ENCODE measurements at places on chromosomes 2 and 18.

- no peak for DNase-seq
Measured at GRCh38 chr2:199814101-199814816, 36.7 kb downstream of the FTCDNL1 start.

- DNase-seq = no peak
Measured at GRCh38 chr18:48929941-48930713, 20.6 kb downstream of the SMAD7 start.

DNA sequence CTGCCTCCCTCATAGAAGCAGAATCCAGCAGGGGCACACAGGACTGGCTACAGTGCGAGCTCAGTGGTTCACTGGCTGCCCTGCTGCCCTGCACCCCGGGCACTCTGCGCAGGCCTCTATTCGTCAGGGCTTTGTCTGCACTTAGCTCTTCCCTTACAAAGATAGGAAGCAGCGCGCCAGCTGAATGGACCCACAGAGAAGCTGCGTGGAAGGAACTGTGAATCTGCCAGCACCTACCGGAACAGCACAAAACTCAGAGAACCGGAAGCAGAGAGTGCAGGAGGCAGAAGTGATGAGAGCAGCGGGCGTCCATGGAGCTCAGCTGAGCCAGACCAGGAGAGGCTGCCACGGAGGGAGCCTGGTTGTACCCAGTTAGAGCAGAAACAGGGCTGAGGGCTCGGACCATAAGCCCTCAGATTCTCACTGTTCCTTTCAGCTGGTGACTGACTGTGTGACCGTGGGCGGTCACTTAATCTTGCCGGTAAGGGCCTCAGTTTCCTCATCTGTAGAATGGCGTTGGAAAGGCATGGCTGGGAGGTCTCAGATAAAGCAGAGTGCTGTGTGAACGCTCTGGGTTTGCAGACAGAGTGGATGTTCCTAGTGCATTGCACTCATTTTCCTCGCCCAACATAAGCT is 23.1 kb upstream of the SLC66A3 start:
- DNase-seq = no peak

DNA sequence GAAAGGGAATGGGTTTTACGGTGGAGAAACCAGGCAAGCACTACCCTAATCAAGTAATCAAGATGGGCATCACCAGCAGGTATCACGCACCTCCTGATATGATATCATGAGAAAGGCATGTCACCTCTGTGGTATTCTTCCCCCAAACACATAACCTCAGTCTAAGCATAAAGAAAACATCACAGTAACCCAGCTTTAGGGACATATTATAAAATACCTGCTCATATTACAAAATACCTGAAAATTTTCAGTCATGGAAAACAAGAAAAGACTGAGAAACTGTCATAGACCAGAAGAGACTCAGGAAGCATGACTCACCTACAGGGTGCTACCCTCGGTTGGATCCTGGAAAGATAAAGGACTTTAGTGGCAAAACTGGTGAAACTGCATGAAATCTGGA is 30.5 kb downstream of the GCKR start:
- no peak for DNase-seq

DNA sequence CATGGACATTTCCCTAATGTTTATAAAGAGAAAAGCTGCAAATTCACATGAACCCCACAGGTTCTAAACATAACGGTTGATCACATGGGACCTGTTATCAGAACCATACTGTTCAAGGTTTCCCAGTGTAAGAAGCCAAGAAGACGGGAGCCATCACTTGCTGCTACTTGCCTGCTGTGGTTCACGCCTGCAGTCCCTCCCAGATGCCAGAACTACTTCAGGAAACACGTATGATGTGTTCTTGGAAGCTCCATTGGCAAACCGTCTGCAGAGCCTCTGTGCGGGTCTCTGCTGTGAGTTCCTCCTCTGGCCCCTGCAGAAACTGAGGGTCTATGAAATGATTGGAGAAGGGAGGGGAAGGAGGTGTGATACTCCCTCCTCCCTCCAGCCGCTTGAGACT is 75.2 kb downstream of the CABLES1 start:
- no peak for DNase-seq
